CD4-positive, alpha-beta T cell treated with Interleukin-4 for 4 hours (primary cell): ENCODE measurements at places on chromosomes 12 and 14.

GRCh38 chr14:28280530-28280929 is 486.1 kb upstream of the FOXG1 start:
- DNase-seq = no peak

DNA sequence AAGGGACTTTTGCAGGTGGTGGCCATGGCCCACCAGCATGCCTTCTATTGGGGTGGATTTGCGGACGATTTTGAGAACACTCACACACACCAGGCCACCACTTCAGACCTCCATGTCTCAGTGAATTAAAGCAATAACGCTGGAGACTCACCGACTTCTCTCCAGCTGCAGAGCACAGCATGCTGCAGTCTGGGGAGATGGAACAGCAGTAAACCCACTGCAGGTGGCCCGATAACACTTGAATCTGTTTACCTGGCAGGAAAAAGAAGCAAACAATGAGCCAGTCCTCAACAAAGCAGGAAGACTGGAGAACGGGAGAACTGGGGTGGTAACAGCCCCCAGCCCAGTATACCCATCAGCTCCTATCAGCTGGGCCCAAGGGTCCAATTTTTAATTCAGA is 21.6 kb downstream of the RFC5 start:
- no peak for DNase-seq

GRCh38 chr12:128387811-128388422 is 120.9 kb downstream of the TMEM132C start:
- peak; percentile 2 for DNase-seq

DNA sequence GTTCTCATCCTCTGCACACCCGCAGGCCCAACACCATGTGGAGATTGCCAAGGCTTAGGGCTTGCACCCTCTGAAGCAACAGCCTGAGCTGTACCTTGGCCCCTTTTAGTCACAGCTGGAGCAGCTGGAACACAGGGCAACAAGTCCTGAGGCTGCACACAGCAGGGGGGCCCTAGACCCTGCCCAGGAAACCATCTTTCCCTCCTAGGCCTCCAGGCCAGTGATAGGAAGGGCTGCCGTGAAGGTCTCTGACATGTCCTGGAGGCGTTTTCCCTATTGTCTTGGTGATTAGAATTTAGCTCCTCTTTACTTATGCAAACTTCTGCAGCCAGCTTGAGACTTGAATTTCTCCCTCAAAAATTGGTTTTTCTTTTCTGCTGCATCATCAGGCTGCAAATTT is 373.5 kb upstream of the CLEC14A start:
- DNase-seq = no peak

DNA sequence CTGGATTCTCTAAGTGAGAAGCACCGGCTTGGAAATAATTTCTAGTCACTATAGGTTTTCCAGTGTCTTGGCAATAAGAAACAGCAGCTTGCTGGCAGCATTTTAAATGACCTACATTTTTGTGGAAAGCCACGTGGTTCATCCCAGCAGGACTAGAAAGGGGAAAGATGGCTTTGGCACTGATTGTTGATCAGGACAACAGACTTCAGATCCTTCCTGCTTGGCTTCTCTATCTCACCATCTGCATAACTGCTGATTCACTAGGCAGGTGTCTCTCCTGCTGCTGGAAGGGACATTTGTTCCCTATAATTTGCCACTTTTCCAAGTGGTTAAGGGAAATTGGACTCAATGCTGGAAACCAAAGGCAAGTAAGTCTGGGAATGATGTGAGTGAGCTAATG is 131.0 kb downstream of the TTC8 start:
- no peak for DNase-seq

GRCh38 chr12:56766535-56766934 is 3.4 kb downstream of the HSD17B6 start:
- DNase-seq = peak; percentile 10

DNA sequence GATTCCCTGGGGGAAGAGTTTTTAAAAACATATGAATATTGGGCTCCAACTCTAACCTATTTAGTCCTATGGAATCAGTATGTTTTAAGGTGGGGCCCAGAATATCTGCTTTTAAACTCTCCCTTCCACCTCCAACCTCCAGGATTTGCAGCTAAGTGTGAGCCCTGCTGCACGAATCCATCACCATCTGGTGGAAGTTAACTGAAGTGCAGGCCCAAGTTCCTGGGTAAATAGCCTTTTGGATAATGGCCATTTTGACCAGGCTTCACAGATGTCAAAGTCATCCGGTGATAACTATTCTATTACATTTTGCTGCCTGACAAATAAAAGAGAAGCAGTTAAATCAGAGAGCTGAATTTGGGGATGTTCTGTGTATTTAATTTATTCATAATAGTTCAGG is 58.1 kb upstream of the RMST start:
- no peak for DNase-seq

GRCh38 chr12:16603260-16603915 is 2.6 kb downstream of the LMO3 start:
- no peak for DNase-seq

- DNase-seq = no peak
These were observed 64.5 kb upstream of the DAAM1 start for GRCh38 chr14:59123975-59124374.

DNA sequence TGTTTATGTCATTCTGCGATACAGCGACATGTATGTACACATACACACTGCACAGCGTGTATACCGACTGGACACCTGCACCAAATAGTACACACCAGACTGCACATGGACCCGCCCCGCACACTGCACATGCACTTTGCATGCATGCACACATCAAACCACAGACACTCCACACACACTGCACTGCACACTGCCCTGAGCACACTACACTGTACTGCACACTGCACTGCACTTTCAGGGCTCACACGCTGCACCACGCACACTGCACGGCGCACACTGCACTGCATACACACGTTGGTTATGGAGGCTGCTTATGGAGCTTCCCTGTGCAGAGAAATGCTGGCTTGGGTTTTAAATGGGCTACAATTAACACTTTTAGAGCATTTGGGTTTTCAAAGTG is 1.6 kb downstream of the PAPLN start:
- no peak for DNase-seq

DNA sequence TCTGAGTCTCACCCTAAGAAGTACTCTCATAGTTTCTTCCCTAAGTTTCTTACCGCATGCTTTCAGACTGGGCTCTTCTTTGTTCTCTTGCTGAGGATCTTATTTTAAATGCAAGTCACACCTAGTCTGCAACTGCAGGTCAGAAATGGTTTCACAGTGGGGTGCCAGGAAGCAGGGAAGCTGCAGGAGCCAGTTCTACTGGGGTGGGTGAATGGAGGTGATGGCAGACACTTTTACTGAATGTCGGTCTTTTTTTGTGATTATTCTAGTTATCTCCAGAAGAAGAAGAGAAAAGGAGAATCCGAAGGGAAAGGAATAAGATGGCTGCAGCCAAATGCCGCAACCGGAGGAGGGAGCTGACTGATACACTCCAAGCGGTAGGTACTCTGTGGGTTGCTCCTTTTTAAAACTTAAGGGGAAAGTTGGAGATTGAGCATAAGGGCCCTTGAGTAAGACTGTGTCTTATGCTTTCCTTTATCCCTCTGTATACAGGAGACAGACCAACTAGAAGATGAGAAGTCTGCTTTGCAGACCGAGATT is 1.7 kb downstream of the FOS start:
- no peak for DNase-seq

DNA sequence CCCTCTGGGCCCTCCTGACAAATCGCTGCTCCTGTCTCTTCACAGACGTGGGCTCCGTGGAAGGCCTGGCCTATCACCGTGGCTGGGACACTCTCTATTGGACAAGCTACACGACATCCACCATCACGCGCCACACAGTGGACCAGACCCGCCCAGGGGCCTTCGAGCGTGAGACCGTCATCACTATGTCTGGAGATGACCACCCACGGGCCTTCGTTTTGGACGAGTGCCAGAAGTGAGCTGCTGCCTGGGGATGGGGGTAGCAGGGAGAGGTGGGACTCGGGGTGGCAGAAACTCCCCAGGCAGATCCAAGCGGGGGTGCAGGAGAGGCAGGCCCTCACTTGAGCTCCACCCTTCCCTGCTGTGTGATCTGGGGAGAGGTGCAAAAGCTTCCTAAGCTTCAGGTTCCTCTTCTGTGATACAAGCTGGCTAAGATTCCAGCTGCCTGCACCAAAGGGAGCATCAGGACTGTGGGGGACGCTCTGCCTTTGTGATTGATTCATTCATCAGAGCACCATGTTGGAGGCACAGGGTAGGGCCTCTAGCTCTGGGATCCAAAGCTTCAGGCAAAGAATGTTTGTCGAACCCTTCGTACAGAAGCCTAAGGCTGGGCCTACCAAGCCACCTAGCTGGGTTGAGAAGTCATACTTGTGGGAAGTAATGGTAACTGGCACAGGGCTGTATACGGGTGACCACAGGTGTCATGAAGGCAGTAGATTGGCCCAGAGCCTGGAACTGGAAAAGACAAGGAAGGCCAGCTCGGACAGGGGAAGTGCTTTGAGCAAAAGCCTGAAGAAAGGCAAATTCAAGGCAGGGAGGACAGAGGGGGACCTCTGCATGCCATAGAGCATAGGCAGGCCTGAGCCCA is 29.1 kb upstream of the NXPH4 start:
- no peak for DNase-seq

DNA sequence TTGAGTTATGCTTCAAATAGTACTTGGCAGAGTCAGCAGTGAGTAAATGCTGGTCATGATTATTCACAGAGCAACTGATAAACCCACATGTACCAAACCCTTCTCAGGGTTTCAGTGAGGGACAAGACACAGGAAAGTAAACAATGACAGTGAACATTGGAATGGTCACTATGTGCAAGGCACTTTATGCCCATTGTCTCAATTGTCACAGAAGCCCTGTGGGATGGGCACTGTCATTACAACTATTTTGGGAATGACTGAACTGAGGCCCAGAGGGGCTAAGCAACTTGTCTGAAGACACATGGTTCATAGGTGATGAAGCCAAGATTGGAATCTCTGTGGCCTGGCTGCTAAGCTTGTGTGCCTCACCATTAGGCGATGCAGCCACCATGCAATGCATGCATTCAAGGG is 238.5 kb downstream of the RBM19 start:
- DNase-seq = no peak

GRCh38 chr12:69988481-69989321 is 163.7 kb downstream of the MYRFL start:
- no peak for DNase-seq

- DNase-seq = no peak
These were observed 22.6 kb upstream of the PTGR2 start for GRCh38 chr14:73829071-73829470.

- DNase-seq = no peak
These were observed 108.2 kb upstream of the GPHB5 start for GRCh38 chr14:63426838-63427352.

GRCh38 chr12:109770104-109770860 is 56.7 kb downstream of the FAM222A start:
- DNase-seq = no peak

- no peak for DNase-seq
These were observed 36.3 kb downstream of the NELL2 start for GRCh38 chr12:44839785-44840184.

DNA sequence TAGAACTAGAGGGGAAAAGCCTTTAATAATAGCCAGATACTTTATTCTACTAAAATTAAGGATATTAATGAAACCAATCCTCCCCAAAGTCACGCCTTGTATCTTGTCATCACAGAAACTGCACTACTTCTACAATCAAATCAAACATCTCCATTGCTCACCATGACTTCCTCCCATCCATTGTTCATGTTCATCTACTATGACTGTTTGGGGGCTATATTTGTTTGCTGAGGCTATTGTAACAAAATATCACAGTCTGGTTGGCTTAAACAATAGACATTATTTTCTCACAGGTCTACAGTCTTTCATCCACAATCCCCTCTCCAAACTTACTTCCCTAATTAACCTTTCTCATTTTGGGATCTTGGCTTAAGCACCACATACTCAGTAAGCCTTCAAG is 193.6 kb upstream of the FSCB start:
- DNase-seq = no peak

DNA sequence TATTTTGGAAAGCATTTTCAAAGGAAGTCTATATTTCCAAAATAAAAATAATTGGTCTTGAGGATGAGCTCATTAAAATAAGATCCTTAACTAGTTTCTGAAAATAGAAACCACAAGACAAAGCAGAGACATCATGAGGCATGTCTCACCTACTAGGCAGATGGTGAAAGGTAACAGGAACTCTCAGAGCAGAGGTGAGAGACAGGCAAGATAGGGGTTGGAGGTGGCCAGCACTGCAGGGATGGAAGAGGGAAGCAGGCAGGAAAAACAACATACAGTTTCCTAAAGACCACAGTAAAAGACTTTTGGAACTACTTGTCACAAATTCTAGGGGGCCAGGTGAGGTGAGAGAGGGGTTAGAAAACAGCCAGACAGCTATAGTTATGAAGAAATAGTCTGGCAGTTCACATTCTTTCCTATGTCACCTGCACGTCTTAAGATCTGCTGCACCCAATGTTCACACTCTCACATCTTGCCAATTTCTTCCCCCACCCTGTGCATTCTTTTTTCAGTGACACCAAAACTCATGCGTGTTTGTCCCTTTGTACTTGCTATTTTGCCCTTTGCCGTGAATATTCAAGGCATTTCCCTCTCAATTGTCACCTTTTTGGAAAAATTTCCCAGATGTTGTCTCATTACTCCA is 341.7 kb upstream of the KITLG start:
- no peak for DNase-seq

- peak; percentile 77 for DNase-seq
These were observed 227.3 kb downstream of the KTN1 start for GRCh38 chr14:55807053-55807880.
